Renal pelvis (tissue), 12 donors: ENCODE measurements at places on chromosomes 12 and 14. TPM values are rescaled to one million over a fixed set of nuclear protein-coding genes. Genes with fewer than 3 reads are reported as not detected.

DNA sequence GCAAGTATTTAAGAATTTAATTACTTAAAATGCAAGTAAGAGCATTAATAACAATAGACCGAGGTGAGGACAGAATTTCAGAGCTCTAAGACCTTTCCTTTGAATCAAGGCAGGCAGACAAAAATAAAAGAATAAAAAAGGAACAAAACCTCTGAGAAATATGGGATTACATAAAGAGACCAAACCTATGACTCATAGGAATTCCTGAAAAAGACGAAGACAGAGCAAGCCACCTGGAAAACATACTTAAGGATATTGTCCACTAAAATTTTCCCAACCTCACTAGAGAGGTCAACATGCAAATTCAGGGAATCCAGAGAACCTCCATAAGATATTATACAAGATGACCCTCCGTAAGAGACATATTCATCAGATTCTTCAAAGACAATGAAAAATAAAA, 325.1 kb downstream of the AEBP2 start:
- no peak for DNase-seq

DNA sequence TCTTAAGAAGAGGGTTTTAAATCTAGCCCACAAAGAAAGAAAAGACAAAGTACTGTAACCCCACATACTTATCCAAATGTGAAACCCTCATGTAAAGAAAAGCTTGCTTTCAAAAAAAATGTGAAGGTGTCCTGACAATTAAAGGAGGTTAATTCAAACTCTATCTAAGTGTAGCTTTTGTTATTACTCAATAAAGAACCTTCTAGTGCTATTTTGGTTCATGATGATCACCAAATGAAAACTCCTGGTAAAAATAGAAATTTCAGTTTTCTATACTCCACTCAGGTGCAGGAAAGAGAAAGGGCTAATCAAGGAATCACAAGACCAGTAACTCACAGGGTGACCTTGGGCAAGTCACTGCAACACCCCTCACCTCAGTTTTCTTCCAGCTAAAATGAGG, 1.6 kb downstream of the STAB2 start:
- DNase-seq, result no peak

GRCh38 chr14:65222440-65222858, 120.1 kb upstream of the MAX start:
- no peak for DNase-seq

GRCh38 chr12:49274396-49275069, 9.7 kb downstream of the TUBA1C start:
- DNase-seq, result no peak

DNA sequence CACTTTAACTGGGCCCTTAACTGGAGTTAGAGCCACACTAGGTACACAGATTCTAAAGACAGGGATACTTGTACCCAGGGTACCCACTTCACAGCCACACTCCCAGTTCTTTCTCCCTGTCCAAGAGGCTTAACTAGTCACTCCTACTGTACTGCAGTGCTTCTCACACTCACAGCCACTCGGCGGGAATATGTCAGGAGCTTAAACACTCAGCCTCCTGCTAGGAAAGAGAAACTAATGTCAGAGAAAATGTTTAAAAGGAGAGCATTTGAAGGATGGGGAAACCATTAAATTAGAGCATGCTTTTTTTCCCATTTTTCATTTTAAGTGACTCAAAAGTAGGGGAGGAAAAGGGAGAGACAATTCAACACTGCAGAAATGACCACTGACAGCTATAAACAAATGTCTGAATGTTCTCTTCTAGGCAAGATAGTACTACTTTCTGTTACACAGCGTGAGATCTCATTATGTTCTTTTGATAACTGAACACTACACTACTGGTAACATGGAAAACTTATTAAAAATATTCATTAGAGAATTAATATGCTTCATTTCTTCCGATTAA, 22.9 kb upstream of the MDM1 start:
- no peak for DNase-seq

GRCh38 chr14:103699261-103699661, 16.0 kb downstream of the XRCC3 start:
- DNase-seq, result no peak

DNA sequence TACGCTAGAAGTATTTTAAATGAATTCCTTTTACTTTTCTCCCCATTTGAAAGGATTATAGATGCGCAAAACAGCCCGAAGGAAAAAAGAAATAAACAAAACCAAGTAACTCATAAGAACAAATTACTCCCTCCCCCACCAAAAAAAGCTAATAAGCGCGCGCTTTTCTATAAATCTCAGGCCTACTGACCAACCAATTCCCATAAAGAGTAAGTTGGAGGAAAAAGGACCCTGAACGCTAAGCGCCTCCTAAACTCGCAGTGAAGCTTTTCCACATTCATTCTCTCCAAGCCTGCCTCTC, 588 bp downstream of the MBIP start:
- peak; percentile 52 for DNase-seq

DNA sequence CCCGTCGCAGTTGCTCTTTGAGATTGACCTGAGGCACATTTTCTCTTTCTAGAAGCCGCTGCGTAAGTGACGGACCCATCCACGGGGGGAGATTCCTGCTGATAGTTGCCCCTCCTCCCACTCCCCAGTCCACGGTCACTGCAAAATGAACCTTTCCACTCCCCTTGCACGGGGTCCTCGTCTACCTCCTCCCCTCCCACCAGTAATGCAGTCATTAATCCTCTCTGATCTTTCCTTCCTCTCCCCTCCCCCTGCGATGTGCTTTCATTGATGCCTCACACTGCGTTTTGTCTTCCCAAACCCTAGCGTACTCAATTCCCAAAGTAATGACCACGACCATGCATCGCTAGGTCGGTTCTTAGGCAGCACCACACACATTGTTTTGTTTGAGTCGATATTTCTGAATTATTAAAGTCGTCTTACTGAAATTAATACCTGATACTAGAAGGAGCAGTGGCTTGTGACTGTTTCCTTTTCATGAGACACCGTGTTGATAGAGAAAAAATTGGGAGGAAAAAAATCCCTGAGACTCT, 857 bp downstream of the ETNK1 start:
- peak; percentile 69 for DNase-seq

DNA sequence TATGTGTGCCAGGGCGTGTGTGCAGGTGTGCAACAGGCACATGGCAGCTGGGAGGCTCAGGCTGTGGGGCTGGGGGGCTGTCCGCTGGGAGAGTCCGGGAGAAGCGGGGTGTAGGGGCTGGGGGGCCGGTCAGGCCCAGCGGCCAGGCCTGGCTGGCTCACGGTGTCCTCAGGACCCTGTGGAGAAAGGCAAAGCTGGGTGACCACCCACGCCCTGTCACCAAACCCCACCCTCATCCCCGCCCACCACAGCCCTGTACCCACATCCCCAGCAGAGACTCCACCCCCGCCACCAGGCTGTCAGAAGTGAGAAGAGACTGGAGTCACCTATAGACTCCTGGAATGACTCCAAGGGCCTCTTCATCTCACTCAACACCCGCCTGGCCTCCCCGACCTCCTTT, 85.3 kb downstream of the SCARB1 start:
- no peak for DNase-seq

- DNase-seq, result no peak
Measured at GRCh38 chr12:108852674-108853309, 4.6 kb downstream of the SSH1 start.

- no peak for DNase-seq
Measured at GRCh38 chr14:81193924-81194633, 26.7 kb downstream of the GTF2A1 start.

DNA sequence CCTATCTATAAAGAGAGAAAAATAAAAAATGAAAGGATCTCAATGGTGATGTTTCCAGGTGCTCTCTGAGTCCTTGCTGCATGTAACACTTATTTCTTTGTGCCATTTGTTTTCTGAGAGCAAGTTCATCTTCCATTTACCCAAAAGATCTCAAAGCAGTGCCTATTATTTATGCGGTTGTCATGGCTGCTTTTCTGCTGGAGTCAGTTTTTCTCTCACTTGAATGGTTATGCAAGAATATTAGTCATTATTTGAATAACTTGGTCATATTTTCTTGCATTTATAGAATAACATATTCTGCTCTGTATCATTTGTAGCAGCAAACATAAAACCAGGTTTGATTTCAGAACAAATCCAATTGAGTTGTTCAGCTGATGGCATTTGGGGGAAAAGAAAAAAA, 141.8 kb upstream of the G2E3 start:
- DNase-seq, result no peak

DNA sequence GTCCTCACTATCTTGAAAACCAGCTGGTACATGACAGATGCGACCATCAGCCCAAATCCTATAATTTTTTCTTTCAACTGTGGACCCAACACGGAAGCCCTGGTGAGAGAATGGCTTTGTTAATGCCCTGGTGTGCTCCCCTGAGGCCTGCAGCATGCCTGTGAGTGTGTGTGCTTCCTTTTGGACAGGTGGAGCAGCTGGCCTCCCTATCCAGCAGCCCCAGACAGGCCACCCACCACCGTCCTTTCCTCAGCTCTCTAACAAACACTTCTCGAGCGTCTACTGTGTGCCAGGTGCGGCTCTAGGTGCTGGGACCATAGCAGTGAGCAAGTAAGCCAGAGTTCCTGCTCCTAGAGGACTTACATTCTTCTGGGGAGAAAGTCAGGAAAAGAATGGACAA, 78.9 kb upstream of the GZMB start:
- DNase-seq, result no peak

GRCh38 chr14:57729208-57730187, 136.4 kb downstream of the SLC35F4 start:
- DNase-seq, result no peak

DNA sequence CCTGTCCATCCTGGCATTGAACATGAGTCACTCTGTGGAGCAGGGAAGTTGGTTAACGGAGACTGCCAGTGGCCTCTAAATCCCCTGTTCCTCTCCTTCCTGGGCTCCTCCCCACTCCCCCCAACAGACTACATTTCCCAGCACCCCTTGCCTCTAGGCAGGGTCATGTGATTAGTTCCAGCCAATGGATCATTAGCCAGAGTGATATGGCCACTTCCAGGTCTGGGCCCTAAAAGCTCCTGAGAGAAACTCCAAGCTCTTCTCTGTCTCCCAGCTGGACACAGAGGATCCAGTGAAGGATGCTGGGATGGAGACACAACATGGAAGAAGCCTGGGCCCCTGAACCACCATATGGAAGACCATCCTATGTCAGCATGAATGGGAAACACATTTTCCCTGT, 54.4 kb upstream of the RFLNA start:
- no peak for DNase-seq

- DNase-seq, result no peak
Measured at GRCh38 chr12:41205070-41205709, 17.1 kb downstream of the PDZRN4 start.

GRCh38 chr12:3137268-3137781, 60.1 kb downstream of the TSPAN9 start:
- no peak for DNase-seq

DNA sequence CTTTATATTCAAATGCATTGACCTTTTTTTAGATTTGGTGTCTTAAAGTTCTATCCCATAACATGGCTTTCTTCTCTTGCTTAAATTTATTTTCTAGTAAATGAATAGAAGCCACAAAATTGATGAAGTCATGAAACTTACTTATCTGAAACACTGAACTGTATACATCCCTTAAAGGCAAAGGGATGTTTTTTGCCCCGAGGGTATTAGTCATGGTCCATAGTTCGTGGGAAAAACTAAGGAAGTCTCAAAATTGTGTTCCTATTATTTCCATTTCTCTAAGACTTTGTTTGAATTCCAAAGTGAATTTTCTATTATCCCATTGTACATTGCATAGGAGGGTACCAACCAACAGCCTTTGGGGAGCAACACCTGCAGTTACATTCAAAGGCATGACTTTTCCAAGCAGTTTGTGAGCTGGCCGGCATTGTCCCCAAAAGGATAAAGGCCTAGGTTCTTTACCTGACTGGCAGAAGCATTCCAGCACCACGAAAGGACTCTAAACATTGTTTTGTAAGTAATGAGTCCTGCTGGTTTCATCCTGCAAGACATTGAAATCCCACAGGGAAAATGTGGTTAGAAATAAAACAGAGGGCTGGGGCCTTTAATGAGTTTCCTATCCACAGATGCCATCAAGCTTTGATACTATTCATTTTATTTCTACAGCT, 473.5 kb downstream of the PRKD1 start:
- no peak for DNase-seq

DNA sequence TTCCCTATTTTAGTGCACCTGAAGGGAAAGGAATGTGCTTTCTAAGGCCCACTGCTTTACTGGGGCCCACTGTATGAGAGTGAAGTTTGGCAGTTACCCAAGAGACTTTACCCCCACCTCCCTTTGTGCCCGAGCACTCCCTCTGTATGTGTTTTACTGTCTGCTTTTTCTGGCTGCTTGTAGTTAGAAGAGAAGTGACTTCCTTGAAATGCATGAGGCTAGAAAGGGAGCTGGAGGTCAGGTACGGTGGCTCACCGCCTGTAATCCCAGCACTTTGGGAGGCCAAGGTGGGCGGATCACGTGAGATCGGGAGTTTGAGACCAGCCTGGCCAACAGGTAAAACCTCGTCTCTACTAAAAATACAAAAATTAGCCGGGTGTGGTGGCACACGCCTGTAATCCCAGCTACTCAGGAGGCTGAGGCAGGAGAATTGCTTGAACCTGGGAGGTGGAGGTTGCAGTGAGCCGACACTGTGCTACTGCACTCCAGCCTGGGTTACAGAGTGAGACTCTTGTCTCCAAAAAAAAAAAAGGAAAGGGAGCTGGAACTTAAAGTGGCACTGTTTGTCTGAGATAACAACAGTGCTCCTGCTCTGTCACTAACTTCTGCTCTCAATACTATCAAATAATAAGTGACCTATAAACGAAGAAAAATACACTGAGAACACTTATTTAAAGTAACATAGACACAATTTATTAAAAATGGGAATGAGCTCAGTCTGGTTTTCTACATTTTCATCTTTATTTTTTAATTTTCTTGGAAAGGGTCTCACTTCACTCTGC, 5.8 kb downstream of the TRIP11 start:
- DNase-seq, result no peak

GRCh38 chr12:65699251-65699650, 125.0 kb upstream of the HMGA2 start:
- no peak for DNase-seq

- no peak for DNase-seq
Measured at GRCh38 chr12:58443273-58443980, 476.9 kb downstream of the LRIG3 start.

- DNase-seq, result no peak
Measured at GRCh38 chr12:23546756-23547155, 402.7 kb downstream of the SOX5 start.

- DNase-seq, result no peak
Measured at GRCh38 chr14:28407996-28408395, 358.6 kb upstream of the FOXG1 start.

Gene PGF
- polyA plus RNA-seq, result 7.2 TPM

Gene PLEKHD1
- polyA plus RNA-seq, result 3.8 TPM

Gene P3H3
- 38.3 TPM for polyA plus RNA-seq

Gene ISCU
- 112 TPM for polyA plus RNA-seq

Gene TAC3
- polyA plus RNA-seq, result 1.1 TPM

Gene IAPP
- polyA plus RNA-seq, result not detected

Gene HSPB8
- 5.8 TPM for polyA plus RNA-seq

Gene KRT73
- polyA plus RNA-seq, result not detected

Gene ESPL1
- 14.3 TPM for polyA plus RNA-seq

Gene HOXC9
- 22.4 TPM for polyA plus RNA-seq

Gene BCL2L2
- polyA plus RNA-seq, result 54.4 TPM

Gene PTHLH
- polyA plus RNA-seq, result 1.2 TPM

Gene HOXC10
- 53.8 TPM for polyA plus RNA-seq

Gene KRT83
- polyA plus RNA-seq, result not detected

Gene NRL
- polyA plus RNA-seq, result 3.2 TPM

Gene P2RX7
- polyA plus RNA-seq, result 1.2 TPM

Gene PLD4
- 4.1 TPM for polyA plus RNA-seq

Gene TAS2R13
- polyA plus RNA-seq, result 0.25 TPM
